ENCODE measurements at places on chromosomes 1 and 21. TPM values are rescaled to one million over a fixed set of nuclear protein-coding genes. Genes with fewer than 3 reads are reported as not detected.

TPTE gene
- total RNA-seq = not detected

GNAT2 gene
- not detected for total RNA-seq

ATP6V1G3 gene
- not detected for total RNA-seq

NHLH1 gene
- not detected for total RNA-seq

ALG14 gene
- total RNA-seq = under 0.01 TPM

CDCA8 gene
- 2.4 TPM for total RNA-seq

TSTD1 gene
- total RNA-seq = 112 TPM

HENMT1 gene
- 7.3 TPM for total RNA-seq

ADORA1 gene
- total RNA-seq = not detected

GRCh38 chr1:202072211-202072765 lies 50.4 kb upstream of the GPR37L1 start:
- H3K27ac ChIP-seq = peak overlapping the region; percentile 46
- no peaks in the 10 kb centered on the region for H3K27me3 ChIP-seq
- no peak overlapping the region for H3K4me3 ChIP-seq
- H3K4me1 ChIP-seq = peaks cover 16% of the 10 kb centered on the region
- peak; percentile 64 for DNase-seq

DNA sequence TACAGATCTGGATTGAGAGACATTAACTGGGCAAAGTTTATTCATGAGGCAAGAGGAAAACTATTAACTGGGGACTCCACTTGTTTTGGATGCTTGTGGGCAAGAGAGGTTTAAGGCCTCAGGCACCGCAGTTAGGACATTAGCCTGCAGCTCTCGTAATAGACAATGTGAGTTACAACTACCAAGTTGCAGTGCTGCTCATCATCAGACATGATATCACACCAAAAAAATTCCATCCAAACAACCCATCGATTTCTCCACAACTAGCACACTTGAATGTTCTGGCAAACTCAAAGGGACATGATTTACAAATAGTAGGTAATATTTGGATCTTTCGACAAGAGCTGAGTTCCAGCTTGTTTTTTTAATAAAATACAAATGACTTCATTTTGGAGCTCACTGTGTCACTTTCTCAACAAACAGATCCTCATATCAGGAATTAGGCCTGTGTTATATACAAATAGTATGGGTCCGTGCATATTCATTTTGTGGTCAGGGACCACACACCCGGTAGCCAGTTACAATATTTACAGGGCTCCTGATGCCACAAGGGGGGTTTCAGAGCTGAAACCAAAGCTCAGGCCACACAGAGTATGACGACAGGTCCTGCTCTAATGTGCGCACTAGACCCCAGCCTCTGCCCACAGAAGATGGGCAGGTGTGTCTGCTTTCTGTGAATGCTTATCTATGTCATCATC lies 128.0 kb downstream of the TGFBR3 start:
- H3K4me1 ChIP-seq = peaks cover 4% of the 10 kb centered on the region
- H3K36me3 ChIP-seq = no peaks in the 10 kb centered on the region
- peak overlapping the region; percentile 70 for H3K27ac ChIP-seq
- no peak overlapping the region for H3K4me3 ChIP-seq

GRCh38 chr1:164760569-164760968 lies 201.6 kb downstream of the PBX1 start:
- no peak for DNase-seq
- no peaks in the 10 kb centered on the region for H3K27me3 ChIP-seq
- H3K36me3 ChIP-seq = no peaks in the 10 kb centered on the region
- peaks cover 29% of the 10 kb centered on the region for H3K4me1 ChIP-seq
- no peak overlapping the region for H3K27ac ChIP-seq

- peak; percentile 63 for DNase-seq
- no peaks in the 10 kb centered on the region for H3K4me1 ChIP-seq
- H3K36me3 ChIP-seq = peaks cover 76% of the 10 kb centered on the region
- no peaks in the 10 kb centered on the region for H3K27me3 ChIP-seq
- H3K27ac ChIP-seq = no peak overlapping the region
- H3K4me3 ChIP-seq = no peak overlapping the region
Measured at GRCh38 chr1:150464422-150464826, 22.8 kb upstream of the TARS2 start.

DNA sequence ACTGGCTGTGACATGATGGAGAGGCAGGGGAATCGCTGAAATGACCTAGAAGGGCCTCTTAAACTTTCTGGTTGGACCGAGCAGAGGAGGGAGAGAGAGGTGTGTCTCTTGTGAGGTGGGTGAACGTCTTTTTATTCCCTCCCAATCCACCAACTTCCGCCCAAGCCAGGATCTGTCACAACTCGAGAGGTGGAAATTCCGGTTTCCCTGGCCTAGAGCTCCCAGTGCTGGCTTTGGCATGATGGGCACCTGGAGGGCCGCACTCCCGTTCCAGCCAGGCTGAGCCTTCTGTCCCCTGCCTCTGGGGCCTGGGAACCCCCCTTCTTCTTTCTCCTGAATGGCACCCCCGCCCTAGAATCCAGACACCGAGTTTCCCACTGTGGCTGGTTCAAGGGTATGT lies at the start of gene SEMA4A:
Gene SEMA4A (plus strand): TSS at position 224 of the 400 bp plus-strand sequence. CDS start 994 bp downstream, outside the sequence.
- no peaks in the 10 kb centered on the region for H3K27me3 ChIP-seq
- peak within 1 kb of the TSS; percentile 67 for H3K27ac ChIP-seq
- peaks cover 5% of the 10 kb centered on the region for H3K36me3 ChIP-seq
- H3K4me3 ChIP-seq = peak within 1 kb of the TSS; percentile 4

GRCh38 chr1:237058470-237058869 lies 16.5 kb downstream of the RYR2 start:
- no peaks in the 10 kb centered on the region for H3K4me1 ChIP-seq
- H3K36me3 ChIP-seq = no peaks in the 10 kb centered on the region
- H3K27me3 ChIP-seq = peaks cover 14% of the 10 kb centered on the region
- DNase-seq = no peak
- no peak overlapping the region for H3K27ac ChIP-seq
- H3K4me3 ChIP-seq = no peak overlapping the region

GRCh38 chr1:54326543-54327385 lies 79.4 kb downstream of the SSBP3 start:
- H3K27ac ChIP-seq = peak overlapping the region; percentile 73
- H3K4me1 ChIP-seq = peaks cover 99% of the 10 kb centered on the region
- H3K36me3 ChIP-seq = peaks cover 4% of the 10 kb centered on the region
- no peak for DNase-seq
- no peak overlapping the region for H3K4me3 ChIP-seq

DNA sequence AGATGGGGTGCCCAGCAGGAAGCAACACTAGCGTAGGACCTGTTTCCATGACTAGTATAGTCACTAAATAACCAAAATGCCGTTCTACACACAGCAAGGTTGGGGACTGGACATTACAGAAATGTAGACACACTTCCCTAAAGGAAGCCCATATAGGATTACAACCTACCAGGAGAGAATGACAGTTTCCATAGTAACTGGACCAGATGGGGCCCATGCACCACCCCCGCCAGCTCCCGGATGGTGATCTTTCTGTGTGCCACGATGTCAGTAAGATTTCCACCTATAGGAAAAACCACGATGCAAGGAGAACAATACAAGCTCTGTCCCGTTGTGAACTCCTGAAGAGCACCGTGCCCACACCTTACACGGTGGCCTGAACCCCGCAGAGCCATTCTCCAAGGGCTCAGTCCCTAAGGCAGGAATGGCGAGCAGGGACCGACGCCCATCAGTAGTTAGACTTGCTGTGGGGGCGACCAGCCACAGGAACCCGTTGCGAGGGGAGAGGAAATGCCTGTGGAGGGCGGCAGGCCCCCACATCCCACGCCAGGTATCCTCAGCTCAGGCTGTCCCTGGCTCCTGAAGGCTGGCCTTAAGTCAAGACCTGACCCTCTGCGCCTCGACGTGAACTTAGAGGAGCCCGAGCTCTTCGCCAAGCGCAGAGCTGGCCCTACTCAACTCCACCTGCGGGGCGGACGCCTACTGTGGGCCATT lies 13.6 kb upstream of the CEP85 start:
- no peaks in the 10 kb centered on the region for H3K36me3 ChIP-seq
- DNase-seq = no peak
- no peak overlapping the region for H3K4me3 ChIP-seq
- no peak overlapping the region for H3K27ac ChIP-seq
- H3K4me1 ChIP-seq = peaks cover 12% of the 10 kb centered on the region
- peaks cover 7% of the 10 kb centered on the region for H3K27me3 ChIP-seq

DNA sequence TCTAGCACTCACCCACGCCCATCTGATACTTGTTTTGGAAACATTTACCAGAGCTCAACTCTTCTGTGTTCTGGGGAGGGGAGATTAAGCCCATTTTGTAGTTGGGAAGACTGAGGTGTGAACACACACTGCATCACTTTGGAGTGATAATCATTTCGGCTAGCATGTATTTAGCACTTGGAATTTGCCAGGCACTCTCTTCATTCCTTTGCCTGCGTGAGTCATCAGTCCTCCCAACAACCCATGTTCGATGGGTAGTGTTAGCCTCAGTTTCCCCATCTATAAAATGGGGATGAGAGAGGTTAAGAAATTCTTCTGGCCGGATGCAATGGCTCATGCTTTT lies 182.8 kb upstream of the TMEM51 start:
- no peak overlapping the region for H3K4me3 ChIP-seq
- peaks cover 42% of the 10 kb centered on the region for H3K4me1 ChIP-seq
- H3K27ac ChIP-seq = peak overlapping the region; percentile 54
- DNase-seq = no peak

DNA sequence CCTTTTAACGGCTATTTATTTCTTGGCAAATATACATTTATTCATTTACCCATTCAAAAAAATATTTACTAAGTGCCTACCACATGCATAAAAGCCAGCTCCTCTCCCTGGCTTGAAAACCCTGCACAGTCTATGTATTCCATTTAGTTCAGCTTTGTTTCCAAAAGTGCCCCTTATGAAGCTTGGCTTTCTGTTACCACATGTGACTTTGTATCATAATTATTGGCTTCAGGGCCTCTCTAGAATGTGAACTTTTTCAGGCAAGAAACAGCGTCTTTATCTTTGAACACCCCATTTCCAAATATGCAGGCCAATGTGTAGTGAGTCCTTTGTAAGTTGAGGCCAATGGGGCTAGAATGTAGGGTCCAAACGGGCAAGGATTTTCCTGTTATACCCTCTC lies 69.4 kb downstream of the CACHD1 start:
- H3K27ac ChIP-seq = peak overlapping the region; percentile 68
- no peak for DNase-seq
- no peaks in the 10 kb centered on the region for H3K27me3 ChIP-seq
- no peak overlapping the region for H3K4me3 ChIP-seq

- no peak for DNase-seq
- H3K27me3 ChIP-seq = no peaks in the 10 kb centered on the region
- H3K36me3 ChIP-seq = no peaks in the 10 kb centered on the region
- peaks cover 15% of the 10 kb centered on the region for H3K4me1 ChIP-seq
- no peak overlapping the region for H3K27ac ChIP-seq
- H3K4me3 ChIP-seq = no peak overlapping the region
Measured at GRCh38 chr1:208165659-208166058, 78.5 kb downstream of the PLXNA2 start.

DNA sequence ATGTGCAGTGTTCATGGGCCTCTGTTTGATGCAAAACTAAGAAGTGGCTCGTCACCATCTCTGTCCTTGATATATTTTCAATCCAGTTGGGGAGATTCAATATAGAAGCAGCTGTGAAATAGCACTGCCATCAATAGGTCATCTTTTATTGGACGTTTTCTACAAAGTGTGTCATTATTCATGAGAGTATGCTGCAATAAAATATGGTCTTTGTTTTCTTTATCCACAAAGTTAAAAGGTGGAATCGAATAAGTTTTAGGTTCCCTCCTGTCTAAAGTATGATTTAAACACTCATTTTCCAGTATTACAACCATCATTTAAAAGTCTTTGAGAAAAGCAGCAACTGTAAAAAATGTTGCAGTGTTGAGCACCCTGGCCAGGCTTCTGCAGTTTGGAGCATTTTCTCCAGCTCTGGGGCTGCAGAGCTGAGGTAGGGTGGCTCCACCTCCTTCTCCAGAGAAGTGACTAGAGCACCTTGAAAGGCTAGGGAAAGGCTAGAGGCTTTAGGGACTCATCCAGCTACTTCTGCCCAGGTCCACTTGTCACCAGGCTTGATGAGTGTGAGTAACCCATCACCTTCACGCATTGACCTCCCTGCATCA lies 56.5 kb upstream of the DNAH14 start:
- no peaks in the 10 kb centered on the region for H3K27me3 ChIP-seq
- peaks cover 19% of the 10 kb centered on the region for H3K4me1 ChIP-seq
- no peak overlapping the region for H3K4me3 ChIP-seq
- DNase-seq = no peak
- H3K27ac ChIP-seq = peak overlapping the region; percentile 35
